GM06990 (cell line): ENCODE measurements at places on chromosomes 7 and 10.

GRCh38 chr7:38007096-38007495, 86.7 kb downstream of the EPDR1 start:
- DNase-seq: no peak

GRCh38 chr7:112006071-112006470, 200.1 kb downstream of the DOCK4 start:
- no peak for DNase-seq

- no peak for DNase-seq
These were observed 157.0 kb downstream of the EMX2 start for GRCh38 chr10:117699436-117700075.

- DNase-seq: no peak
These were observed 137.9 kb upstream of the CCDC6 start for GRCh38 chr10:60044242-60044641.

- DNase-seq: no peak
These were observed 63.0 kb downstream of the TCERG1L start for GRCh38 chr10:131248376-131249165.

DNA sequence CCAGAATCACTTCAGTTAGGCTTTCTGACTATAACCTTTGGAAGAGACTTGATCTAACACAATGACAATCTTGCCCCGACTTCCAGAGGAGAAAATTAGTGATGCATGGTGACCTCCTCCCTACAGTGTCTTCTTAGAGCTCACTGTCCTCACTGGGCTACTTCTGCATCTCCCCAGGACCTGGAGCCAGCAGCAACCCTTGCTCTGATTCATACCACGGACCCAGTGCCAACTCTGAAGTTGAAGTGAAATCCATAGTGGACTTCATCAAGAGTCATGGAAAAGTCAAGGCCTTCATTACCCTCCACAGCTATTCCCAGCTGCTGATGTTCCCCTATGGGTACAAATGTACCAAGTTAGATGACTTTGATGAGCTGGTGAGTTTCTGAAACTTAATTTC, 12.6 kb downstream of the CPA2 start:
- DNase-seq: no peak

- no peak for DNase-seq
These were observed 75.5 kb downstream of the PAPSS2 start for GRCh38 chr10:87734987-87735827.

DNA sequence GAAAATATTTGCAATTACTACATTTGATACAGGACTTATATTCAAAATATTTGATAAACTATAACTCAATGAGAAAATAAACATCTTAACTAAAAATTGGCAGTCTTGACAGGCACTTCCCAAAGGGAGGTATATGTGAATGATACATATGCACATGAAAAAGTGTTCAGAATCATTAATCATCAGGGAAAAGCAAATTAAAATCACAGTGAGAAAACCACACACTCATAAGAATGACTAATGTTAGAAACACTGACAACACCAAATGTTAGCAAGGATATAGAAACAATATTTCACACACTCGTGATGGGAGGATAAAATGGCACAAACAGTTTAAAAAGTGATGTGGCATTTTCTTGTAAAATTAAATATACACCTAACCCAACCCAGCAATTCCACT, 4.1 kb upstream of the VPS26A start:
- no peak for DNase-seq

DNA sequence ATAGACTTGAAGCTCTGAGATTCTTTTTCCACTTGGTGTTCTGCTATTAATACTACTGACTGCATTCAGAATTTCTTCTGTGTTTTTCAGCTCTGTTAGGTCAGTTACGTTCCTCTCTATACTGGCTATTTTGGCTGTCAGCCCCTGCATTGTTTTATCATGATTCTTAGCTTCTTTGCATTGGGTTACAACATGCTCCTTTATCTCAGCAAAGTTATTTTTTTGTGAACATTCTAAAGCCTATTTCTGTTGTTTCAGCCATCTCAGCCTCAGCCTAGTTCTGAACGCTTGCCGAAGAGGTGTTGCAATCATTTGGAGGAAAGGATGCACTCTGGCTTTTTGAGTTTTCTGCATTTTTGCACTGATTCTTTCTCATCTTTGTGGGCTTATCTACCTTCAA, 201.5 kb upstream of the GNAI1 start:
- no peak for DNase-seq

- DNase-seq: no peak
These were observed 23.5 kb downstream of the WNT16 start for GRCh38 chr7:121352323-121352722.

DNA sequence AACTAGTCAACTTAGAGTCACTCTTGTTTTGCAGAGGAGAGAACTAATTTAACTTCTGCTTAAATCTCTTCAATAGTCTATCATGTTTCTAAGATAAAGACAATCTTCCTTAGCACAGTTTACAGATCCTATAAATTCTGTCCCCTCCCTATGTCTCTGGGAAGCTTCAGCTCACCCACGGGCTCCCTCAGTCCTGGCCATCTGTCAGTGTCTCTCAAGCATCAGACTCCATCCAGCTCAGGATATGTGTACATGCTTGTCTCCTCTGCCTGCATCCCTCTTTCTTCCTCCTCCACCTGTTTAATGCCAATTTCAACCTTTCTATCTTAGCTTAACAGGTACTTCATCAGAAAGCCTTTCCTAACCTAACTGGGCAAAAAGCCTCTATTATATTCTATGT, 177.1 kb upstream of the PTER start:
- no peak for DNase-seq

- DNase-seq: no peak
These were observed 27.6 kb downstream of the NPS start for GRCh38 chr10:127576740-127577161.

DNA sequence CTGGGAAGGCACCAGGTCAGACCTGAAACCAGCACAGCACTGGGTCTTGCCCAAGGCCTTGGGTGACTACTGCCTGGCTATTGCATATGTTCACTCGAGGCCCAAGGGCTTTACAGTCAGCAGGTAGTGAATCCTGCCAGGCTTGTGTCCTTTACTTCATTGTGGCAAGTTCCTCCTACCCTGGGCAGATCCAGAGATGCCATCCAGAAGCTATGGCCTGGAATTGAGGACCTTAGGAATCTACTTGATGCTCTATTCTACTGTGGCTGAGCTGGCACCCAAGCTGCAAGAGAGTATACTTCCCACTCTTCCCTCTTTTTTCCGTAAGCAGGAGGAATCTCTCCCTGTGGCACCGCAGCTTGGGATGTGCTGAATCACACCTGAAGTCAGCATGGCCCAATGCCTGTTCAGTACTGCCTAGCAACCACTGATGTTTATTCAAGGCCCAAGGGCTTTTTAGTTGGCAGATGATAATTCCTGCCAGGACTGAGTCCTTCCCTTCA, 246.7 kb upstream of the CTBP2 start:
- no peak for DNase-seq

DNA sequence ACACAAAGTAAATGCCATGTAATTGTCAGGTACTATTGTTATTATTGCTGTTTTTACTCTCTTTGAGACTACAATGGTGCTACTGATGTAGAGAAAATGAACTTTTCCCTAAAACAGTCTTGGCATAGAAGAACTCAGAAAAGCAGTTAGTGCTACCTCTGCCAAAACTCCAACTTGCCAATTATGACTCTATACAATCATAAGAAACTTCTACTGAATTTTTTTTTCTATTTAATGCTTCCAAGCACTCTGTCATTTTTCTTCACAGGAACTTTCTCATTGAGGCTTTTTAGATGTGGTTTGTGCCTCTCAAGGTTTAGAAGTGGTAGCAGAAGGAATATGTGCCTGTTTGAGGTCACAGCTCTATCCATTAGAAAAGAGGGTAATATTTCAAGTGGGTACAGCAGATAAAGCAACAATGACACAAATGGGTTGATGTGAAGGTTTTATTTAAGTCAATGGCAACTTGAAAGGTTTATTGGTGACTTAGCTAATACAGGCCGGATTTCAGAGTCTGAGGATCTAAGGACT, 64.0 kb upstream of the FERD3L start:
- no peak for DNase-seq

GRCh38 chr10:110664483-110665420, 20.6 kb downstream of the RBM20 start:
- DNase-seq: no peak

- no peak for DNase-seq
These were observed 74.3 kb upstream of the MKX start for GRCh38 chr10:27819781-27820531.

GRCh38 chr7:66952343-66953043, 31.5 kb downstream of the TMEM248 start:
- no peak for DNase-seq

- DNase-seq: no peak
These were observed 303.3 kb downstream of the GPR37 start for GRCh38 chr7:124462249-124462648.

GRCh38 chr10:80685355-80685754, 147.7 kb downstream of the SH2D4B start:
- no peak for DNase-seq

GRCh38 chr7:109752068-109752467, 1182.4 kb downstream of the DNAJB9 start:
- no peak for DNase-seq

DNA sequence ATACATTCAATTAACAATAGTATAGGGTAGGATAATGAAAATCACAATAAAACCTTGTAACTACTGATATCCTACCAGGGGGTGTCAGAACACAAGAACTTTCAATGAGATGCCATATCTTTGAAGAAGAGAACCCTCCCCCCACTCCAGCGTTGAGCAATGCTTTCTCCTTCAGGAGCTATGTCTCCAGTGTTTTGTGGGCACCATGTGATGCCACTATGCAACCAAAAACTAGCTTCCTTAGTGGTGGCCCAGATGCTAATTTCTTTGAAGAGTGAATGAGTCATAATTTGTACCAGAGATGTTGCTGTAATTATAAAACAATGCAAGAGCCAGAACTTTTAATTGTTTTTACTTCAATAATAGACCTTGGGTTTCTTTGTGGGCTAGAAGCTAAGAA, 76.0 kb upstream of the ADO start:
- no peak for DNase-seq

GRCh38 chr7:116399819-116400218, 99.7 kb upstream of the CAV2 start:
- no peak for DNase-seq

- no peak for DNase-seq
These were observed 106.1 kb downstream of the POU6F2 start for GRCh38 chr7:39083781-39084180.

- DNase-seq: no peak
These were observed 280.0 kb upstream of the NRG3 start for GRCh38 chr10:81594991-81595390.

DNA sequence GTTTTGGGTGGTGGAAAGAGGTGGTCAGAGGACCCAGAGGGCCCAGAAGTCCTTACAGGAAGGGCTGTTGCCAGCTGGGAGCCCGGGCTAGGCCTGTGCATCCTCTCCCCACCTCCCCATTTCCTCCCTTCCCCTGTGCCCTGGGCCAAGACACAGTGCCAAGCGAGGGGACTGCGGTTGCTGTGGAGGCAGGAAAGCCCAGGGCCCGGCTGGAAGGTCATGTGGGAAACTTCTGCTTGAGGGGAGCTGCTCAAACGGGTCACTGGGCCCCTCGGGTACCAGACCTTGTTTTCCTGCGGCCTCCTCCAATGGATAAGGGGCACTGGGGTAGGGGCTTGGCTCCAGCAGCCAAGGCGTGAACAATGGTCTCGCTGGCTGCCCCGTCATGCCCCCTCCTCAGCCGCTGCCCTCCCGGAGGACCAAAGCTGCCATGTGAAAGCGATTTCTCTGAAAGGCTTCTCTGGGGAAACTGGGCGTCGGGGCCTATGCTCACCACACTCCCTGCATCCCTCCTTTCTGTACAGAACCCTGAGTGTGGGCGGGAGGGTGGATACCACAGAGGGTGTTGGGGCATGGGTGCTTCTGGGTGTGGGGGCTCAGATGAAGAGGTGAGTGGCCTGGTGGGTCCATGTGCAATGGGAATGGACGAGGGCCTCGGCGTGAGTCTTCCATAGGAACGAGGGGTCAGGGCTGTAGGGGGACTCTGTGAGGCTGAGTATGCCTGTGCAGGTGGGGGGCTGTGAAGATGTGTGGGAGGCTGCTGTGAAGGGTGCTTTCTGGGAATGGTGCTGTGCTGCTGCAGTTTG, 135.3 kb downstream of the PTPN20 start:
- no peak for DNase-seq

DNA sequence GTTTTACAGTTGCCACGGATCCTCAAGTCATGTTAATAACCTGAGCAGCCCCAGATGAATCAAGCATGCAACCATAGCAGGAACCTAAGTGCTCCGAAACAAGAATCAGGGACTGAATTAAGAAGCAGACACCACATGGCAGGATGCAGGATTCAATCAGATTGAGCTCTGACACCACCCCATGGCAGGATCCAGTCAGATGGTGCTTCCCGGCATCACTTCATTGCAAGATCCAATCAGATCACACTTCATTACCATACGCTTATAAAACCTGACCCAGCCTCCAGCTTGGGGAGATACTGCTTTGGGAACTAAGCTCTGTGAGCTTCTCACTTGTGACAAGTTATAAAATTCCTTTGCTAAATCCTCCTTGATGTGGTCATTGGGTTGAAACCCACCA, 55.3 kb downstream of the ABCB4 start:
- DNase-seq: no peak

- no peak for DNase-seq
These were observed 13.6 kb downstream of the MICU1 start for GRCh38 chr10:72612203-72612826.
